ENCODE measurements at places on chromosomes 2 and 18.

- no peak for DNase-seq
Measured at GRCh38 chr2:161414042-161415033, 1.8 kb upstream of the TBR1 start.

- DNase-seq = no peak
Measured at GRCh38 chr18:22345718-22346117, 72.0 kb downstream of the CTAGE1 start.

DNA sequence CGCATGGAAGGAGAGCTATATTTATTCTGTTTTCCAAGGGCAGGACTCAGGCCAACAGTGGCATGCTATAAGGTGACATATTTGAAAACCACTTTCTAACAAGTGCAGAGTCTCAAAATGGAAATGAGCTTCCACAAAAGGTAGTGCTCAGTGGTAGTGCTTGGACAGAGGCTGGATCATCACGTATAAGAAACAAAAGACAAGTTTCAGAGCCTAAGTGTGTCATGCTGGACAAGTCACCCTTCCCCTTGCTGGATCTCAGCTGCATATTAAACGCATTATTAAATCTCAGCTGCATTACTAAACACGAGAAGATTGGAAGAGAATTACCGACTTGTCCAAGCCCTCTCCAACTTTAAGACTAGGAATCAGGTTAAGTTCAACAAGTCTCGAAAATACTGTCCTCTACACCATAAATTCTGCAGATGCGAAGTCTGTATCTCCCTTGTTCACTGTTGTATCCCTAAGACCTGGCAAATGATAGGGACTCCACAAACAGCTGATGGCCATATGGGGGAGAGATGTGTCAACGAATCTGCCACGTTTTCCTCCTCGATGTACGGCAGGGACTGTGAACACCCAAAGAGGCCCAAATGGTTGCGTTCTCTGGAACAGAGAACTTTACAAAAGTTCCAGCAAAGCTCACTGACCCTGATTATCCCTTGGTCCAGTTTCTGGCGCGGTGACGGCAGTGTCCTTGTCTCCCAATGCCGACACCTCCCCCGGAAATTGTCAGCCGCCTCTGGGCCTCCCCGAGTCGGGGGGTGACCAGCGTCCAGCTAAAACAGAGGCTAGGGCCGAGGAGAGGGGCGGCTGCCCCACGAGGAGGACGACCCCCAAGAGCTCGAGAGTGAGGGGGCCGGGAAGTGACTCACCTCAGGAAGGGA, 611 bp downstream of the NOL10 start:
- DNase-seq = no peak

DNA sequence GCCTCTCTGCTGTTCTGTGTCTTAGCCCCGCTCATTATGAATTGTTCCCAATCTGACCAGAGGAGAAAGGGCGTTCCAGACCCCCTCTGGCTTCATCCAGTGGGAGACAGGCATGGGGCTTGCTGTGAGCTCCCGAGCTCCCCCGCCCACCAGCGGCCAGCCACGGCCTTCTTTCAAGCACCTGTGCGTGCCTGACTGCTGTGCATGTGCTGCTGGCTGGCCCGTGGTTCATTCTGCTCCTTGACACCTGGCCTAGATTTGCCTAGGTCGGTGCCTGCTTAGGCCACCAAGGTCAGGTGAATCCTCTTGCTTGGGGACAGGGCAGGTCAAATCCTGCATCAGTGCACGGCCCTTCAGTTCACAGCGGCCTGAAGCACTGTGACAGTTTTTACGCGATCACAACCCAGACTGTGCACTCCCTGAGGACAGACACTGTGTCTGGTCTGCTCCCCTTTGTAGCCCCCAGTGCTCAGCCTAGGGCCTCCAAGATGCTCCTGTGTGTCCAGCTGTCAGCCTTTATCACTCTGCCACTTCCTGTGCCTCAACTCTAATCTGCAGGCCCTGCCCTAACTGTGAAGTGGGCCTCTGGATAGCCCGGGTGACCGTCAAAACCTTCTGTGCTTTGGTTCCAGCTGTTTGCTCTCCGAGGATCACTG, 3.6 kb upstream of the LPIN1 start:
- no peak for DNase-seq

GRCh38 chr2:57509189-57509588, 537.4 kb upstream of the VRK2 start:
- no peak for DNase-seq

GRCh38 chr2:46829231-46829995, 86.2 kb downstream of the MCFD2 start:
- DNase-seq = no peak

DNA sequence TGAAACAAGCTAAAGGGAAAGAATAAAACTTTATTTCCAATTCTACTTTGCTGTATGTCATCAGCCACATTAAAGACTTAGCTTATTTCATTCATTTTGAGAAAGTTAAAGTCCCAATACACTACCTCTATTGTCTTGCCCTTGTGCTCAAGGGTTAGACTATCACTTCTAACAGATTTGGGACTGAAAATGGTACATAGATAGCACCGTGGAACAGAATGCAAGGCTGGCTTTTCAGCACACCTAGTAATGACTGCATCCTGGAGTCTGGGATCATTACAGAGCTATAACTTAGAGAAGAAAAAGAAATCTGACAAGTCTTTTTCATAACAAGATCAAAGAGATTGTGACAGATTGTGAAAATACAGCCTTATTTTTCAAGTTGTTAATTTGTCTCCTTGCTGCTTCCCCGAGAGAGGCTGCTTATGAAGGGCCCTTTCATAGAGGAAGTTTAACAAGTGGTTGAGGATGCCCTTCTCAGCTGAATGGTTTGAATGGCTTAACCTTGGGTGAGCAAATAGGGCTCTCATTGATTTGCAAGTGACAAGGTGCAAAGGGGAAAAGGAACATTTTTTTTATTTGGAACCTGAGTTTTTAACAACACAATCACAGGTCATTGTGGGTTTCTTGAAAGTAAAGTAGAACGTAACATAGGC, 371.8 kb downstream of the EPHA4 start:
- no peak for DNase-seq

GRCh38 chr2:111145103-111145760, 24.5 kb downstream of the BCL2L11 start:
- no peak for DNase-seq

DNA sequence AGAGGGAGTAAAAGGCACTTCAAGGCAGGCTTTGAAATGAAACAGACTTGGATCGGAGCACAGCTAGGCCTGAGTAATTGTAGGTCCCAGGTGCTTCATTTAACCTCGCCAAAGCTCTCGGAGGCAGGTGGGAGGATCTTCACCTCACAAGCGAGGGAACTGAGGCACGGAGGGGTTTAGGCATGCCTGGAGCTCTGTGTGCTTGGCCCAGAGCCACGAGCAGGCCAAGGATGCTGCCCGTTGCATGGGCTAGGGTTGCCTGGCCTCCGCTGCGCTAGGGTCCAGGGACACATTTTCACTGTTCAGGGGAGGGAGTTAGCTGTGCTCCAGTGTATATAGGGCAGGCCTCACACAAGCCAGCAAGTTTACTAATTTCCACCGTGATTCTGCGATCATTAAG, 11.2 kb downstream of the TMEM37 start:
- DNase-seq = no peak

- DNase-seq = peak; percentile 95
Measured at GRCh38 chr2:27831279-27832050, 58.7 kb downstream of the RBKS start.
